GM23338 (cell line): ENCODE measurements at places on chromosomes 2 and 18.

- DNase-seq, result no peak
Observed at GRCh38 chr2:64730551-64731262, 77.0 kb upstream of the SERTAD2 start.

- DNase-seq, result no peak
Observed at GRCh38 chr2:15313657-15314056, 247.5 kb downstream of the NBAS start.

DNA sequence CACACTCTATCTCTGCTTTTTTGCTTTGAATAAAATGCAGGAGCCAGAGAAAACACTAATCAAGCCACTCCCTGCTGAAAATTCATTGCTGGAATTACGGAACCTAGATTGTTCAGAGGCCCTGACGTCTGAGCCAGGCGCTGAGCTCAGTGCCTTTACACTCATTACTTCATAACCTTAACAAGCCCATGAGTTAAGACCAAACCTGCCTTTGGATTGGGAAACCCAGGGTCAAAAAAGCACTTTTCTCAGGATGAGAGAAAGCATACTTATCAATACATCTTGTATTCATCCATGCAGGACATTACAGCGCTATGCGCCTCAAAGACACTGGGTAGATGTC, 762 bp downstream of the INO80C start:
- DNase-seq, result no peak

- no peak for DNase-seq
Observed at GRCh38 chr2:213125646-213126347, 25.6 kb downstream of the IKZF2 start.

GRCh38 chr2:218582076-218582475, 13.4 kb downstream of the CNOT9 start:
- DNase-seq, result no peak

GRCh38 chr2:218060950-218061660, 7.9 kb upstream of the RUFY4 start:
- no peak for DNase-seq

GRCh38 chr2:240205348-240205747, 64.9 kb upstream of the OTOS start:
- DNase-seq, result peak; percentile 36

DNA sequence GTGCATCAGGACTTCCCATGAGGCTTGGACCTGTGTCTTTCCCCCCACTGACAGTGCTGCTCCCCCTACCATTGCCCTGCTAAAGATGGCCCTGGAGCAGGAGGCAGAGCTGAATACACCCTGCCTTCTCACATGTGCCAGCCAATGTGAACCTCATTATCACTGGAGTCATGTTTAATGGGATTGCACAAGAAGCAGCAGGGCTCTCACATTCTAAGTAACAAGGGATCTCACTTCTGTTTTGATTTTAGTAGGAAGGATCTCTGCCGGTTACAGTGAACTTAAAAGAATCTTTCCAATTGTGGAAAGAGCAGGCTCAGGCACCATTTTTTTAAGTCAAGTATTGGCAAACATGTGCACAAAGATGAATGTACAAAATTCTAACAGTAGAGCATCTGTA, 322.1 kb upstream of the MEX3C start:
- DNase-seq, result no peak

- no peak for DNase-seq
Observed at GRCh38 chr18:28768791-28769768, 592.1 kb upstream of the CDH2 start.

DNA sequence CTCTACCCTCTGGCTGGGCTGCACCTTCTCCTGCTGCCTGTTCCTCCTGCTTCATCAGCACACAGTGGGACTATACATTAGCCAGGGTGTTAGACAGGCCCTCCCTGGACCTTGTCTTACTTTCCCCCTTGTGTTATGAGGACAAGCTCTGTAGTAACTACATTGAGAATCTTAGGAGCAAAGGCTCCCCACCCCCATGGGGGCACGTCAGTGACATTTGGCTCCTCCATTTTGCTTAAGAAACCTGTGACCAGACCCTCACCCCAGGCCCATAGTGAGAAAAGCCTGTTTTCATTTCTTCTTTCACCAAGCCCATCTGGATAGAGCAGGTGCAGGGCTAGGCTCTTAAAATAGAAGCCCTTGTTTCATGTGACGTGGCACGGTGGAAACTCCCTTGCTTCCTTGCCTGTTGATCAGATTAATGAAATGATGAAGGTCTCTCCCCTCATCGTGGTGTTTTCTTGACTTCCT, 146.7 kb downstream of the RPIA start:
- DNase-seq, result no peak

- peak; percentile 84 for DNase-seq
Observed at GRCh38 chr2:219109471-219109870, 48.8 kb upstream of the IHH start.

GRCh38 chr2:16661936-16662839, 3.4 kb downstream of the CYRIA start:
- no peak for DNase-seq

GRCh38 chr18:11661430-11661829, 27.6 kb upstream of the GNAL start:
- DNase-seq, result no peak

GRCh38 chr2:48723129-48723528, 32.4 kb downstream of the LHCGR start:
- DNase-seq, result no peak
